ENCODE measurements at places on chromosomes 7 and 10.

- no peak for DNase-seq
These were observed 12.8 kb downstream of the CPXM2 start for GRCh38 chr10:123878666-123879303.

- no peak for DNase-seq
These were observed 16.5 kb upstream of the PLAU start for GRCh38 chr10:73894245-73894971.

DNA sequence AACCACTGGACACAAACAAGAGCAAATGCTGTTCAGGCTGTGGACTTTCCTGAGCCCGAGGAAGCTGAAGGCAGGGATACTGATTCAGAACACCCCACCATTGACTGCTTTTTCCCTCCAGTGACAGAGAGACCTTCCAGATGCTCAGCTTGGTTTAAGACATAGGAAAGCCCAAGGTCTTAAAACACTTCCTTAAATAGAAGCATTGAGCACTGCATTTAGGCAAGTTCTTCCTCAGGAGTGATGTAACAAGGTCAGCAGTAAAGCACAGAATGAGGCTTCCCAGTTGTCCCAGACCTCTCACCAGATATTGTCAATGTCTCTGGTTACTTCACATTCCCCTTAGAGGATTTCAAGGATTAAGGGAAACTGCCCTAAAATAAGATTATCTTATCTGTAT lies 19.6 kb upstream of the CDCA7L start:
- no peak for DNase-seq

GRCh38 chr10:72353028-72353964 lies 1.4 kb downstream of the DNAJB12 start:
- peak; percentile 54 for DNase-seq

DNA sequence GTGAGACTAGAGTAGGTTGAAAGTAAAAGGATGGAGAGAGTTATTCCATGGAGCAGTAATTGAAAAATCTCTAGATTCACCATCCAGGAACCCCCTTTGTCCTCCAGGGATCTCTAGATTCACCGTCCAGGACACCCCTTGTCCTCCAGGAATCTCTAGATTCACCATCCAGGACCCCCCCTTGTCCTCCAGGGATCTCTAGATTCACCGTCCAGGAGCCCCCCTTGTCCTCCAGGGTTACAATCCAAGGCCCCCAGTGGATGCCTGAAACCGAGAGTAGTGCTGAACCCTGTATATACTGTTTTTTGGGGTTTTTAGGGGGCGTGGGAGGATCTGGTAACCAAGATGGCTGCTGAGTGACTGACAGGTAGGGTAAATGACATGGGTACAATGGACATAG lies 38.3 kb upstream of the PPP2R2D start:
- no peak for DNase-seq

DNA sequence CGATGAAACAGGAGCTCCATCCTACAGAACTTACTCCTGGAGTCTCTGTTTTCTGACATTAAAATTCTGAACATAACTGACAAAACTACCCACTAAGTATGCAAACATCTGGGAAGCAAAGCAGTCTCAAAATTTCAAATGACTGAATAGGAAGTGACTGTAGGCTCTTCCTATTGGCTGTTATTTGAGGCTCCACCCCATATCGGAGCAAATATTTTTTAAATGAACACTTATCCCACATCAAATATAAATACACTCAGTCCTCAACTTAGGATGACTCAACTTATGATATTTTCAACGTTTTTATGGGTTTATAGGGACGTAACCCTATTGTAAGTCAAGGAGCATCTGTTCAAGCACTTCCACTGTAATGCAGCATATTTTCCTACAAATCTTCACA lies 8.8 kb downstream of the HSPA12A start:
- no peak for DNase-seq
